ENCODE measurements at places on chromosomes 6 and 20. TPM values are rescaled to one million over a fixed set of nuclear protein-coding genes. Genes with fewer than 3 reads are reported as not detected.

GRCh38 chr20:61566691-61567090 lies 314.6 kb downstream of the CDH4 start:
- no peak for DNase-seq
- H3K4me3 ChIP-seq = no peak overlapping the region
- no peak overlapping the region for H3K27ac ChIP-seq

GRCh38 chr6:56393615-56394612 lies 146.5 kb upstream of the COL21A1 start:
- H3K27me3 ChIP-seq = no peaks in the 10 kb centered on the region
- no peak overlapping the region for H3K27ac ChIP-seq
- DNase-seq = no peak
- H3K4me1 ChIP-seq = no peaks in the 10 kb centered on the region

DNA sequence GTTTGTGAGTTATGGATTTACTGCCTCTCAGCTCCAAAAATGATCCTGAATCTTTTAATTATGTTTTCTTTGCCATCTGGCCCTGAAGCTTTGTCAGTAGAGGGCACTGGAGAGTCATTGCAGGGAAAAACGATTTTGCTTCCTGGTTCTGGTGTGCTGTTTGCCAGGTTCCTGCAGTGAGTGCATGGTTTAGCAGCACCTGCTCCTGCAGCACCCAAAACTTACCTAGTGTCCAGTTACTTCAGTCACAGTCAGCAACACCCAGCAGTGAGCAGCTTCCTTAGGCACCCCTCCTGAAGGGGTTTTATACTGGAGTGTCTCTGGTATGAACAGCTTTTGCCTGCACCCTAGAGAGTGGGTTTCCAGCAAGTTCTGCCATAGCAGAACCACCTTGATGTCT lies 6.0 kb upstream of the TRIM26 start:
- no peak overlapping the region for H3K27ac ChIP-seq
- no peaks in the 10 kb centered on the region for H3K36me3 ChIP-seq
- H3K27me3 ChIP-seq = no peaks in the 10 kb centered on the region
- peaks cover 4% of the 10 kb centered on the region for H3K4me1 ChIP-seq
- H3K4me3 ChIP-seq = no peak overlapping the region

DNA sequence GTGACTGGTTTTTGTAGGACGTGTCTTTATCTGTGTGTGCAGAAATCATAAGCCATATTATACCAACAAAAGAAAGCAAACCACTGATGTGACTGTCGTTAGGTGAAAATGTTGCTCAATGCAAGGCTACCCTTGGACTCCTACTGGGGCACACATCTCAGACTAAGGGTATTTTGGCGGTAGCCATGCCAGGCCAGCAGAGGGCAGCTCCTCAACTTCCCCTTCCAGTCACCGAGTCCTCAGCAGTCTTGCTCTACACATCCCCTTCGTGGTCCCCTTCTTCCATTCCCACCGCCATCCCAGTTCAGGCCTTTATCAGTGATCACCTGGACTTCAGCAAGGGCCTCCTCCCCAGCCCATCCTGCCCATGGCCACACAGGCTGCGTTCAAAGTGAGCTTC lies 113.7 kb upstream of the GGTLC1 start:
- H3K4me3 ChIP-seq = no peak overlapping the region
- DNase-seq = no peak
- H3K27me3 ChIP-seq = peaks cover 7% of the 10 kb centered on the region
- no peaks in the 10 kb centered on the region for H3K4me1 ChIP-seq
- no peak overlapping the region for H3K27ac ChIP-seq

- H3K27ac ChIP-seq = no peak overlapping the region
- H3K4me1 ChIP-seq = peaks cover 13% of the 10 kb centered on the region
- DNase-seq = no peak
Measured at GRCh38 chr20:1802385-1803060, 92.7 kb upstream of the SIRPA start.

DNA sequence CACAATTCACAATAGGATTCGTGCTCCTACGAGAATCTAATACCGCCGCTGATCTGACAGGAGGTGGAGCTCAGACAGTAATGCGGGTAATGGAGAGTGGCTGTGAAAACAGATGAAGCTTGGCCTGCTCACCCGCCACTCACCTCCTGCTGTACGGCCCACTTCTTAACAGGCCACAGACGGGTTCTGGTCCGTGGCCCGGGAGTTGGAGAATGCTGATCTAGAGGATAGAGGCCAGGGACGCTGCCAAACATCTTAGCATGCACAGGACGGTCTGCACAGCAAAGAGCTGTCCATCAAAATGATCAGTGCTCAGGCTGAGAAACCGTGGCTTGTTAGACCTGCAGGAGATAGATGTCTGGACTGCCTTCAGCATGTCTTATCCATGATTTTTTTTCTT lies 186.4 kb downstream of the SASH1 start:
- no peaks in the 10 kb centered on the region for H3K36me3 ChIP-seq
- no peak overlapping the region for H3K4me3 ChIP-seq
- no peaks in the 10 kb centered on the region for H3K4me1 ChIP-seq
- DNase-seq = no peak

DNA sequence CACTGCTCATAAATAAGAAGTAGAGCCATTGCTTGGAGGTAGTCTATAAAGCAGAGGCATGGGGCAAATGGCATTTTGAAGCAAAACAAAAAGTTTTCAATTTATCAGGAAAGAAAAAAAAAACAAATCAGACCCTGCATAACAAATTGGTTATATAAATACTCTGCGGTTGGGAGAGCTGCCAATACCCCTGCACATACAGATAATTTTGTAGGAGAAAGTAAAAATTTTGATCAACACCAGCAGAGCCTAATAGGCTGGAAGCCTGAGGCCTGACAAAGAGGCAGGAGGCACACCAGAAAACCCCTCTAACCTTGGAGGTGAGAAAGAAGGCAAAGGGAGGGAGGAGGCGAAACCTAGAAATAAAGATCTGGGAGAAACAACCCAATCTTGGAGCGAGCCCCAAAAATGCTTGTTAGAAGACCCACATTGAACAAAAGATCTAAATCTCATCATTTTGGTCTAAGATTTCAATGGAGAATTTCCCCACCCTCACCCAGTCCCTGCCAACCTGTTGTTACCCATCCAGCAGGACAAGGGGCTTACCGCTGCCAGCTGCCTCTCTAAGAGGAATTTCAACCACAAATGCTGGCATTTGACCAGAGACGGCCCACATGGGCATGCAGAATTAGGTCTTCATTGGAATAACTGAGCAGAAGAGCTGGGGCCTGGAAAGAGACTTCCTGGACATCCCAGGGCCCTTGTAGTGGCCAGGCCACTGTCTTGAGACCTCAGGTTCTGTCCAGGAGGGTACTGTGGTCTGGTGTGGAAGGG lies 28.4 kb downstream of the FOXA2 start:
- DNase-seq = no peak
- no peaks in the 10 kb centered on the region for H3K4me1 ChIP-seq
- H3K27me3 ChIP-seq = peaks cover 4% of the 10 kb centered on the region
- H3K27ac ChIP-seq = no peak overlapping the region

GRCh38 chr6:37068356-37069270 lies 63.2 kb downstream of the FGD2 start:
- no peak for DNase-seq
- peaks cover 9% of the 10 kb centered on the region for H3K4me1 ChIP-seq
- H3K27me3 ChIP-seq = no peaks in the 10 kb centered on the region
- no peak overlapping the region for H3K27ac ChIP-seq

- peaks cover 28% of the 10 kb centered on the region for H3K4me1 ChIP-seq
- H3K4me3 ChIP-seq = no peak overlapping the region
- H3K27ac ChIP-seq = no peak overlapping the region
- H3K27me3 ChIP-seq = no peaks in the 10 kb centered on the region
Measured at GRCh38 chr20:43835944-43836508, 78.6 kb upstream of the TOX2 start.

DNA sequence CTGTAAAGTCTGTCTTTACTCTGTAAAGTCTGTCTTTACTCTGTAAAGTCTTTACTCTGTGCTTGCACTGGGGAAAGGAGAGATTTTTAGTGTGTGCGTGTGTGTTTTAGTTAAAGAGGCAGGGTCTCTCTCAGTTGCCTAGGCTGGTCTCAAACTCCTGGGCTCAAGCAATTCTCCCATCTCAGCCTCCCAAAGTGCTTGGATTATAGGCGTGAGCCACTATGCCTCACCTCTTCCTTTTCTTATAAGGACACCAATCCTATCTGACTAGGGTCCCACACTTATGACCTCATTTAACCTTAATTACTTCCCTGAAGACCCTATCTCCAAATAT lies 93.8 kb downstream of the JPH2 start:
- no peak for DNase-seq
- H3K4me1 ChIP-seq = peaks cover 8% of the 10 kb centered on the region
- H3K36me3 ChIP-seq = no peaks in the 10 kb centered on the region
- no peak overlapping the region for H3K27ac ChIP-seq
- no peaks in the 10 kb centered on the region for H3K27me3 ChIP-seq

Gene ARFRP1
- total RNA-seq = 55.1 TPM

Gene RAB32
- not detected for total RNA-seq

Gene CD40
- 103 TPM for total RNA-seq

Gene HDDC2
- total RNA-seq = 54.5 TPM

All from GM12878 (cell line).